ENCODE measurements at places on chromosomes 2 and 18.

GRCh38 chr2:38716185-38716584 lies 35.0 kb downstream of the SRSF7 start:
- no peak for DNase-seq

- no peak for DNase-seq
Measured at GRCh38 chr2:17853799-17854198, 24.7 kb upstream of the KCNS3 start.

- no peak for DNase-seq
Measured at GRCh38 chr2:71922091-71922490, 225.6 kb downstream of the CYP26B1 start.

DNA sequence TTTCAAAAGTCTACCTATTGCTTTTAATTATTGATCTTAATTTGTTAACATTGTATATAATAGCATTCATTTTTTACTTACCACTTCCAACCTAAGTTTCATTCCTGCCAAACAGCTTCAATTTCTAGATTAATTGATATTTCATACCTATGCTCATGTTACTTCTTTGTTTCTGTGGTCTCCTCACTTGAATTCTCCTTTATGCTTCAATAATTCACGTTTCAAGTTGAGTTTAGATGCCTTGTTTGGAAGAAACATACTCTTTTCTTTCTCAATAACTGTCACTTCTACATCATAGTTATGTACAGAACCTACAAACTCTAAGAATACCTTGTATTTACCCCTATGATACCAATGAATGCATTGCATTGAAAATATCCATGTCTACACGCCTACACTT lies 862.2 kb upstream of the LRATD1 start:
- DNase-seq: no peak

- no peak for DNase-seq
Measured at GRCh38 chr2:150938527-150938926, 323.1 kb downstream of the RBM43 start.

GRCh38 chr2:64655018-64655664 lies 1.4 kb upstream of the SERTAD2 start:
- DNase-seq: no peak

DNA sequence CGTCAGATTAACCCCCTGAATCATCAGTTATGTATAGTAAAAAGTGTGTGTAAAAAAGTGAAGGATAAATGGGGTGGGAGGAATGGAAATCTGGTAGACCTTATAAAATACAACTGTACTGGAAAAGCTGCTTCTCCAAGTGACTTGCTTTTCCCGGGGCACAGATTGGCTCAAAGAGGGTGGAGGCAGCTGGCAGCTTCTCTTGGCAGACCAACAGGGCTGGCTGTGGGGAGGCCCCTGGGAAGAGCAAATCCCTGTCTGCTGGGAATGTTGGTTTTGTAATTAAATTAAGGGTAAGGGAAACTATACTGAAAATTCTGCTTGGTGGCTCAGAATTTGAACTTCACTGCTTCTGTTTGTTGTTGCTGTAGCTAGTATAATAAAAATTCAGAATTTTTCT lies 154.2 kb upstream of the DLX2 start:
- DNase-seq: no peak

GRCh38 chr2:178385595-178386148 lies 65.3 kb downstream of the PRKRA start:
- DNase-seq: no peak

DNA sequence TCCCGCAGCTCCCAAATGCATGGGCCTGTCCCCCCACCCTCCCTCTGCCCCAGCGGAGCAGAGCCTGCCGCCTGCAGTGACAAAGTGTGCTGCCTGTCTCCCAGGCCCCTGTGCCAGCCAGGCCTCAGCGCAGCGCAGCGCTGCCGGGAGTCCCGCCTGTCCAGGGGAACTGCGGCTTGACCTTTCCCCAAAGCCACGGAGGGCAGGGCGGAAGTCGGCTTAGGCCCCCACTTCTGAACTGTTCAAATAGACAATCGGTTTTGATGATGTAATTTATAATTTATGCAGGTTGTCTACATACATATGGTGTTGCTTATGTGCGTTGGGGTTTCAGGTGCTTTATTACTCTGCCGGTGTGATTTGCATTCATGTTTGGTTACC lies 7.1 kb downstream of the GBX2 start:
- no peak for DNase-seq

GRCh38 chr2:183967756-183968155 lies 630.6 kb upstream of the ZNF804A start:
- no peak for DNase-seq

DNA sequence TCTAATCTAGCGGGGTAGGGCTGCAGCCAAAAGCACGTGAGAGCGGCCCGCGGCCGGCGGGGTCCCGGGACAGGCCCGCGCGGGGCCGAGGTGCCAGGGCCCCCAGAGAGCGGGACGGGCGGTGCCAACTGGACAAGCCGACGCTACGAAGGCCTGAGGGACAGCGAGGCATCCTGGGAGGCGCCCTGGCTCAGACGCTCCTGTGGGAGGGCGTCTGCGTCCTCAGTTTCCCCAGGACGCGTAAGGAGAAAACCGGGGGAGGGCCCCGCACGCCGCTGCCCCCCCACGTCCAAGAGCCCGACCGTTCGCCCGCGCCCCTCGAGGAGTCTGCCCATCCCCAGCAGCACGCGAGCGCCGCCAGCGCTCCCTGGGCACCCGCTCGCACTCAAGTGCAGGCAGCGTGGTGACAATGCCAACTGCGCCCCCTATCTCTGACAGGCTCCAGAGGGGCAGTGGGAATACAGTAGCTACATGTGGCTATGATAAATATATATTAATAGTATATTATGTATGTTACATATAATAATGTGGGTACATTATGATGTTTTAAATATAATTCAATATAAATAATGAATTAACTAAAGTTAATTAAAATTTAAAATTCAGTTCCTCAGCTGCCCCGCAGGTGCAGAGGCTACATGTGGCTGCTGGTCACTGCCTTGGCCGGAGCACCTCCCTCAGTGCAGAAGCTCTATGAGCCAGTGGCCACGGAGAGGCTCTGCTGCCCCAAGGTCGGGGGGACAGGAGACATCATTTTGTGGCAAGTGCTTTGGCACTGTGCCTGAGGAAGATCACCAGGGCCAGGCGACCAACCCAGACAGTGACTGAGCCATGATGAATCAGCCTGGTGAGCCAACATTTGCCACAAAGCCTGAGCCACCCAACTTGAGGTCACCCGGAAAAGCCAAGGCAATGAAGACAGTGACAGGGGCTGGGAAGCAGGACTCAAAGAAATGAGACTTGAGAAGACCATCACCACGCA lies 5.5 kb upstream of the SFT2D3 start:
- no peak for DNase-seq

DNA sequence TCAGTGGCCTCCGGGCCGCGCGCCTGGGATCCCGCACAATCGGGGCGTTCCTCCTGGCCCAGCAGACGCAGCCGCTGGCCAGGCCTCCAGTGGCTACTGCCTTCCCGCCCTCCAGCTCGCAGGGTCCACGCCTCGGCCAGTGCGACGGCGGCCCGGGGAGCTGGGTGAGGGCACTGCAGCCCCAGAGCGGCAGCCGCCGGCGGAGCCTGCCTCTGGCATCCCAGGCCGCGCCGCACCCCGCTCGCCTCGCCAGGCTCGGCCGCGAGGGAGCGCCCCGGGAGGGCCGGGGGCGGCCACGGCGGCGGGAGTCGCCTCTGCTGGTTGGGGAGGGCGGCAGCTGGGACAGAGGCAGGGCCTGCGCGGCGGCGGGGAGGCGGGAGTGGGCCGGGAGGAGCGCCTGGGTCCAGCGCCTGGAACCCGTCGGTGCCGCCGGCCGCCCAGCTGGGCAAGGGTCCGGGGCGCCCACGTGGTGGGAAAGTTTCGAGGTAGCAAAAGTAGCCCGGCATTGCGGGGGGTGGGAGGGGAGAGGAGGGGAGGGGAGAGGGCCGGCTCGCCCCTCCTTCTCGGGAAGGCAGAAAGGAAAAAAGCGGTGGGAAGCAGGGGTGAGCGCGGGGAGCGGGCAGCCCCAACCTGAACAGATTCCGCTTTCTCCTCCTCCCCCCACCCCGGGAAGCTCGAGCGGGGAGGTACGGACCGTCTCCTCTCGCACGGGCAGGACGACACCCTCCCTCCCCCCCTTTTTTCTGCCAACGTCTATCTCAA lies 1.5 kb upstream of the INHBB start:
- DNase-seq: no peak

- DNase-seq: no peak
Measured at GRCh38 chr2:230447455-230448451, 31.8 kb downstream of the SP100 start.

- DNase-seq: no peak
Measured at GRCh38 chr2:67277450-67277849, 119.7 kb upstream of the ETAA1 start.

- DNase-seq: no peak
Measured at GRCh38 chr2:28365158-28365557, 27.5 kb upstream of the FOSL2 start.

DNA sequence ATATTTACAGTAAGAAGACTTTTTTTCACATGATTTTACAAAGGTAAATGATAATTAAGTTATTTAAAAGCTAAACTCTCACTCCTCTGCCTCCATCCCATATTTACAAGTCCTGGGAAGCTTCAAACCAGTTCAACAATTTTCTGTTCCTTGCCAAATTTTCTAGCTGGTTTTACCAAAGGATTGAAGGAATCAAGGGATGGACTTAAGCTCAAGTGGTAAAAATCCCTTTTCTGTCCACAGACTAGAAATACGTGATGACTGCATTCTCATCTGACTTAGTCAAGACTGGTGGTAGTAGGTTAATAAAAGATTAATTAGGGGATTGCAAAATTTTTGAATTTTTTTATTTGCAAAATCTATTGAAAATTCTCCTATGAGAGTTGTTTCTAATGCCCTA lies 297.3 kb downstream of the MTX2 start:
- no peak for DNase-seq

DNA sequence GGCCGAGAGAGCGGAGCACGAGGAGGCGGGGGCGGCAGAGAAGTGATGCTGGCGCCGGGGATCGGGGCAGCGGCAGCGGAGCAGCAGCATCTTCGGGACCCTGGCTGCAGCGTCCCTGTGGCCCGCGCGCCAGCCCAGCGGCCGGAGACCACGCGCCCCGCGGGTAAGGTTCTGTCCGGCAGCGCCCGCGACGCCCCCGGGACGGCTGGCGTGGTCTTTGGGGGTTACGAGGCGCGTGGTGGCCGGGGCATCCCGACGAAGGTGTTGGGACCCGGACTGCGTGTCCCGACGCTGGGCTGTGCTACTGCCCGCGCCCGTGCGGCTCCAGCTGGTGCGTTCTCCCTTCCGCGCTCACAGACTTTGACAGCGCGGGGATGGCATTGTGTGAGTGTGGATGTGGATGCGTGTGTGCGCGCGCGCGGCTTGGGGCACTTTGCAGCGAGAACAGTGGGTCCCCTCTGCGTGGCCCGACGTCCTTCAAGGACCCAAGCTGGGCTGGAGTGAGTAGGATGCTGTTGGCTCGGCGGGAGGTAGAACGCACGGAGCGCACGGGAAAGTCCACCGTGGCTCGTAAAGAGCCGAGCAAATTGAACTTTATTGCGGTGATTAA lies 405.0 kb downstream of the XIRP2 start:
- no peak for DNase-seq

GRCh38 chr2:10926191-10926820 lies 14.6 kb downstream of the KCNF1 start:
- no peak for DNase-seq

GRCh38 chr18:6256521-6256920 lies 158.2 kb downstream of the L3MBTL4 start:
- no peak for DNase-seq

- DNase-seq: no peak
Measured at GRCh38 chr18:2746274-2746673, 90.7 kb downstream of the SMCHD1 start.

- DNase-seq: no peak
Measured at GRCh38 chr2:118119761-118120400, 31.6 kb downstream of the INSIG2 start.

DNA sequence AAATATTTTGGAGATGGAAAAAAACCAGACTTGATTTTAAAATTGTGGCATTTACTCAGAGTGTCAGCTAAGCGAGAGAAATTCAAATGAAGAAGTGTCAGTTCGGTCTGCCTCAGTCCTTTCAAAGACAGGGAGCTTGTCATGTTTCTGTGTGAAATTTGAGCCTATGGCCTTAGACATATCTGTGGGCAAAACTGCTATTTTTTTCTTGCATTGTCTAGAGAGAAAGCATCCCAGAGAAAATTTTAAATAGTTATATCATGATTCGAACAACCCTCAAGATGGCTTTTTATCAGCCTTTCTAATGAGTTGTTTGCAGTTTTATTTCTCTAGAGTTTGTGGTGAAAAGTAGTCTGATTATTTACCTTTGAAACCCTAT lies 50.2 kb upstream of the KCNE4 start:
- no peak for DNase-seq

GRCh38 chr2:109128616-109129355 lies at the start of gene SH3RF3:
SH3RF3 (plus strand) TSS chr2:109129205.
- DNase-seq: no peak

GRCh38 chr2:118124288-118124891 lies 36.1 kb downstream of the INSIG2 start:
- DNase-seq: no peak

DNA sequence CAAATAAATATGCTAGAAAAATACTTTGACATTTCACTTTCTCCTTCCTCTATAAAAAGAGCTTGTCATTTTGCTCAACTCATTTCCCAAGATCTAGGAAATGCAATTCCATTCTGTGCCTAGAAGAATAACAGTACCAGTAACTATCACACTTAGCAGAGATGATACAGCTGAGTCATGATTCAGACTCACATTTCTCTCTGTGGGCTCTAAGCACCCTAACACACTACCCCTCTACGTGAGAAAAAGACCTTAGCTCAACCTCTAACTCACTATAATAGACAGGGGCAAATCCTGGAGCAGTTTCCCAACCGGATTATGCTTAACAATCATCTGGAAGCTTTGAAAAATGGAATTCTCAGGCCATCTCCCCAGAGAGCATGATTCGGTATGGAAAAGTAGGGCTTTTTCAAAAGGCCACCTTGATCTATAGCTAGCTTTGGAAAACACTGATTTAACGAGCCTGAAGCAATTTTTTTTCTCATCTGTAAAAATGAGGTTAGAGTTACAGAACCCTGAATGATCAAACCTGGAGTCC lies 1312.3 kb upstream of the PIK3C3 start:
- DNase-seq: no peak
